Central memory CD4-positive, alpha-beta T cell (primary cell): ENCODE measurements at places on chromosomes 6 and 20.

DNA sequence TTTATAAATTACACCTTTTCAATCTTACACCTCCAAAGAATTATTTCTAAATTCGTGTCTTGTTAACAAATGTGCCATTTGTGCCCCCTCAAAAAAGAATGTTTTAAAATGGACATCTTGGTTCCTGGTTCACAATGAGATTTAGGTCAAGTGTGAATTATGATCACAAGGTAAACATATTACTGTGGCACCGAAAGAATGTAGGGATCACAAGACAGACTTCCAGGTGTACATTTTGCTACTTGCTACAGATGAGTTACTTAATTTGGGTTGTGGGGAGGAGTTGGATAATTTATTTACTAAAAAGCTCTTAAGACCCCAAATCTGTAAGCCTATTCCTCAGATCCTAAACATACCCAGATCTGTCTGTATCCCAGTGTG is 25.0 kb upstream of the ADTRP start:
- DNase-seq: no peak

- DNase-seq: no peak
Measured at GRCh38 chr6:170434117-170434820, 118.8 kb downstream of the PSMB1 start.

DNA sequence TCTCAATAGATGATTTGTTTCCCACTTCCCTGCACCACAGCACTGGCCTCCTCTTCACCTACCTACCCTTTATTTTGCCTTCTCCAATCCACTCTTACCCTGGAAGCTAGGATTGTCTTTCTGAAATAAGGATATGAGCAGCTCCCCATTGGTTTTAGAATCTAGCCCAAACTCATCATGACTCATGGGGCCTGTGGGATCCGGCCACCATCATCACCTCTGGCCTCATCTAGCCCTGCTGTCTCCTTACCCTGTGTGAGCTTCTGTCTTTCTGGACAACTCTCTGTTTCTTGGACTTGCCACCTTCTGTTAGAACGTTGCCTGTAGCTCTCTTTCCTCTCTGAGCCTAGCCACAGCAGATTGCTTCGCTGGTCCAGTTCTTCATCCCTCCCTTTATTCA is 277.1 kb downstream of the PAX1 start:
- DNase-seq: no peak

DNA sequence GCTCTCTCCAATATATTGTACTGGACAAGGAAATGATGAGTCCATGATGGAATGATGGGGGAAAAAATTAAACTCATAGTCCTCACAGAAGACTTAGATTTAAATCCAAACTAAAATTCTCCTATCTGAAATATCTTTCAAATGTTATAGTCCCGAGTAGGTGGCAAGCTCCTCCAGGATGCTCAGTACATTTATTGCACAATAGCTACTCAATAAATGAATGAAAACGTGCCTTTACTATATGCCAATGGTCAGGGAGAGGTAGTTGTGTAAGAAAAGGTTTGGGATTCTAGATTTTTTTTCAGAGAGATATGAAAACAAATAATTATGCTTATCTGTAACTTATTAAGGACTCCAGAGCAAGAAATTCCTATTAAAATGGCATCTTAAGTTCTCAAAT is 32.8 kb downstream of the HS3ST5 start:
- no peak for DNase-seq

DNA sequence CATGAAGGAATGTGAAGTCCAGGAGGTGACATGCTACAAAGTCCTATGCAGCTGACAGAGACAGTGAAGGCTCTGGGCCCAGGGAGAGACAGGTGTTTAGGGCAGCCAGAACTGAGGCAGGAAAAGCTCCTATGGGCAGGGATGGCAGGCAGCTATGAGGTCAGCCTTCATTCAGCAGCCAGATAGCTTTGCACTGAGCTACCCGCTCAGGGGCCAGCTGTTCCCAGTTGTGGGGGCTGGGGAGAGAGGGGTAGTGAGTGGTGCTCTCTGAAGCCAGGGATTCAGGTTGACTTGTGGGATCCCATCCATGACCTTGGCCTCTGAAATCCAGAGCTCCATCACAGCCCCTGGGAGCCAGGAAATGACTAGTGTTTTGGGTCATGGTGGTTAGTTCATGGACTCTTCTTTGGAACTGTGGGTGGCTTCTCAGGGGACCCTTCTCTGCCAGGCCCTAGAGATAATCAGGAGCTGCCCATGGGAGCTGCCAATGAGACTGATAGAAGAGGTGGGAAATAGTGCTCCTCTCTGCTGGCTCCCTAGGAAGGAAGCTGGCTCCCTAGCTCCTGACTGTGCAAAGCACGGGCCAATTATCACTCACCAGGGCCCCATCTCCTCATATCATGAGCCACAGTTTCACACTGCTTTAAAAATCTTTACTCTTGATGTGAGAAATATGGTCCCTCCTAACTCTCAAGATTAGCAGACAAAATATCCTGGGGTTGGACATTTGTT is 127.7 kb downstream of the VEGFA start:
- no peak for DNase-seq

- DNase-seq: no peak
Measured at GRCh38 chr6:137357263-137357947, 136.8 kb downstream of the OLIG3 start.

DNA sequence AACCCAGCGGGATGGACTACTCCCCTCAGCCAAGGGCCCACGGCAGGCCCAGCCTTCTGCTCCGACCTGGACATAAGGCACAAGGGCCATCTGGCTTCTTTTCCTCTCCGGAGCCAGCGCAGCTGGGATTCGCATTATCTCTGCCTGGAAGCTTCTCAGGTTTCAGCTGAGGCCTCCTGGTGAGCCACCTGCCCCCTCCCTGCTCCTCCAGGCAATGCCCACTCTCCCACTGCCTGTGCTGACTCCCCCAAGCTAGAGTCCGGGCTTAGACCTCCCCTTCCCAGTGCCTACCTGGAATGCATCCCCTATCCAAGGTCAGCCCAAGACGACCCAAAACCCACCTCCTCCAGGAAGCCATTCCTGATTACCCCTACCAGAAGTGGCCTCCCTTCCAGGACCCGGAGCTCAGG is 60.7 kb downstream of the EZR start:
- no peak for DNase-seq

DNA sequence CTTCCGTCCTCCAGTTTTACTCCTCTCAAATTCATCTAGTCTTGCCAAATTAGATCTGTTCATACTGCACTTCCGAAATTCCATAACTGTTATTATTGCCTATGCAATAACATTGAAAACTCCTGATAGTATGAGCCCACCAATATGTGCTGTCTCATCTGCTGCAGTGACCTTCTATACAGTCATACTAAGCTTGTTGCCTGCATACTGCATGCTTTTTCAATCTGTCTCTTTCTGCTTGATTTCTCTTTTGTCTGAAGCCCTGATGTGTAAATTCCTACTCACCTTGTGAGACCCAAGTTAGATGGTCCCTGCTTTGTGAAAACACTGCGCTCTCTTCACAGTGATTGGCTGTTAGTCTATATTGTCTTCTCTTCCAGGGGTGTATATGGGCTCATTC is 1.1 kb downstream of the TBP start:
- no peak for DNase-seq

DNA sequence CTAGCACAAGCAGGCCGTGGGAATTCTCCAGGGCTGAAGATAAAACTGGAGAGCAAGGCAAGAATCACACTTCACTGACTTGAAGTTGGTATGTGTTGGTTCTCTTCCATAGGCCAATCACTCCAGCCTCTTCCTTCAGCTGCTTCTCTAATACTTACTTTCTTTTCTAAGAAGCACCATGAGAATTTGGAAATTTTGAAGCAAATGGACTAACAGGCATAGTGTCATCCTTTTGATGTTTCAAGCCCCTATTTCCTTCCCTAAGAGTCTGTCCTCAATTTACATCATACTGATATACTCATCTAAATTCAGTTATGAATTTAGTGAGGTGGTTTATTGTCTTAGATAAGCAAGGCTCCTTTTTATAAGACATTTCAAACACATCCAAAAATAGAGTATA is 24.0 kb downstream of the SLC26A8 start:
- DNase-seq: no peak

- DNase-seq: no peak
Measured at GRCh38 chr6:43331891-43332290, 23.3 kb upstream of the CRIP3 start.

DNA sequence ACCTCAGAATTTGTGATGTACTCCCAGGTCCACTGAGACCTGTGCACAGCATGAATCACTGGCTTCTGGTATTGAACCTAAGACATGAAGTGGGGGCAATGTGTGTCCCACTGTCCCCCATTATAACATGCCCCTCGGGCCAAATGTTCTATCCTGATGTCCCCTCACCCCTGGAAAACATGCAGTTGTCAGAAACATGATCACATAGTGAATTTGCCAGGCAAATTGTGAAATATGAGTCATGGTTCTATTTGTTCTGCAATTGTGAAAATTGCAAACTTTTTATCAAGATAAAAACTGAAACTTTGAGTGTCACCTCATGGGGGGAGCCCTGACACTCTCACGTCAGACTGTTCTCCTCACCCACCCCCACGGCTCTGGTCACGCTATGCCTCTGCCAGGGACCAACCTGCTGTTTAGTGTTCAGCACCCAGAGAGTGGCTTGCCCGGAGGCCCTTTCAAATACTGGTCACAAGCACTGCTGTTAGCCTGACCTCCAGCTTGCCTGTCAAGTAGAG is 305.3 kb downstream of the CLIC5 start:
- DNase-seq: no peak

- no peak for DNase-seq
Measured at GRCh38 chr6:129695373-129696027, 14.5 kb downstream of the ARHGAP18 start.
